ENCODE measurements at places on chromosomes 3 and 15. TPM values are rescaled to one million over a fixed set of nuclear protein-coding genes. Genes with fewer than 3 reads are reported as not detected.

DNA sequence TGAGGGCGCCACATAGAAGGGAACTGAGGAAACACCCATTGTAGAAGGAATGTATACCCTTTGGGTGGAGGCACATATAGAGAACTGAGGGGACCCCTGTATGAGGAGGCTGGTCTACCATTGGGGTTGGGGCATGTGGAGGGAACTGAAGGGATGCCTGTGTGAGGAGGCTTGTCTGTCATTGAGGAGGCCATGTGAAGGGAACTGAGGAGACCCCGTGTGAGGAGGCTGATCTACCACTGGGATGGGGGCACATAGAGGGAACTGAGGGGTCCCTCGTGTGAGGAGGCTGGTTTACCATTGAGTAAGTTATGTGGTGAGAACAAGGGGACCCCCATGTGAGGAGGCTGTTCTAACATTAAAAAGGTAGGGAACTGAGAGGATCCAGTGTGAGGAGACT is 156.1 kb downstream of the FBLN2 start:
- no peak for DNase-seq

GRCh38 chr15:42491539-42492225 is 741 bp upstream of the ZNF106 start:
- peak; percentile 41 for DNase-seq

GRCh38 chr15:67548862-67549651 is 6.6 kb downstream of the MAP2K5 start:
- DNase-seq: no peak

DNA sequence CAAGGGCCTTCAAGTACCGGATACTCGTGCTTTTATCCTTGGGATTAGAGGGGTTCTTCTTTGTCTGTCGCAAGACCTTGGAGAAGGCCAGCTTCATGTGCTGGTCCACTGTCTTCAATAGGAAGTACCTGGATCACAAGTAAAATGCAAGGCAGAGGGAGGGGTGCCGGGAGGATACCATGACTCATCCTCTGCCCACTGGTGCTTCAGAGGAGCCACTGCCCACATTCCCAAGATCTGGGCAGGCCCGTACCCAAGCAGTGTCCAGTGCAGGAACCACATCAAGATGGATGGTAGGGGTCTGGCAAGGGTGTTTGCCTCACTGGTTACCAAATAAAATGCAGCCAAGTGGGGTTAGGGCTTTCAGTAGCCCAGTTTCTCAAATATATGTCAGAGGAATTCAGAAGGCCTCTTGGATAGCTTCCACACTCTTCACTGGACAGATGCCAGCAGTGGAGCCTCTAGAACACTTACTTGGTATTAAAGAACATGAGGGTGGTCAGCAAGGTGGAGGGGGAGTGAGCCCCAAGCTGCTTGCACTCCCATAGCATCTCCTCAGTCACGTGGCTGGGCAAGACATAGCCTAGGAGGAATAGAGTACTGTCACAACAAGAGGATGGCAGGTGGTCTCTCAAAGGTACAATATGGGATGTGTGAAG is 3.6 kb upstream of the IMPDH2 start:
- DNase-seq: peak; percentile 29

- DNase-seq: no peak
Observed at GRCh38 chr15:52104532-52105004, 8.0 kb downstream of the BCL2L10 start.

DNA sequence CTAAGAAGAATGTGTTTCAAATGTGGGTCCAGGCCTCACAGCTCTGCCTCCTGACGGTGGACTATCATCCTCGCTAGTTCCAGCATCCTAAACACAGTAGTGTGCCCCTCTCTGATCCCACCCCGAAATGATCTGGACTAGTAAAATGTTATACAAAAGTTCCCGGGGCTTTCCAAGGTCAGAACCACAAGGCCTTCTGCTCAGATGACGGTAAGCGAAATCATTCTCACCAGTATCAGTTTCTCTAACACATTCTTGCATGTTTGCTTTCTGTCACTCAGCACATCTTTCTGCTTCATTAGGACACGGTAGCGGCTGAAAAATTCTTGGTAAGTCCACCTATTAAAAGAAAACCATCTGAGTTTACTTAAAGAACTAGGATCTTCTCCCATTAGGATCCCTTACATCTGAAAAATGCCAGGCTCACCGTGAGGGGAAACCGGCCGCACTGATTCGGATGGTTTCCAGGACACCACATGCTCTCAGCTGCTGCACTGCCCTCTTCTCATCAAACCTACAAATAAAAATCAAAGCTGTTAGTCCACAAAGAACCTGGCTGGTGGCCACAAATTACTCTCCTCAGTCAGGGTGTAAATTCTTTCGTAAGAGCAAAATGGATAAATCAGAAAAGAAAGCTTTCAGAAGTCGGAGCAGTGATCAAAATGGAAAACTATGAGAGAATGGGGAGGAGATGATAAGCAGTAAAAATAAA is 83.9 kb upstream of the MYO5C start:
- DNase-seq: no peak

- peak; percentile 90 for DNase-seq
Observed at GRCh38 chr15:86347245-86347644, 267.6 kb downstream of the AGBL1 start.

- DNase-seq: peak; percentile 100
Observed at GRCh38 chr3:111761309-111761795, 97.7 kb upstream of the PHLDB2 start.

Gene C3orf20
- total RNA-seq: 0.12 TPM

Gene IL12A
- total RNA-seq: 0.83 TPM

Gene CCDC191
- total RNA-seq: 4.0 TPM

Gene TTLL3
- 15.8 TPM for total RNA-seq

Gene RHCG
- total RNA-seq: 2.5 TPM

Gene CPB1
- not detected for total RNA-seq
